ENCODE measurements at places on chromosomes 2 and 18.
A peak's percentile ranks its signal among the peaks of the same experiment; 100 is the strongest.

DNA sequence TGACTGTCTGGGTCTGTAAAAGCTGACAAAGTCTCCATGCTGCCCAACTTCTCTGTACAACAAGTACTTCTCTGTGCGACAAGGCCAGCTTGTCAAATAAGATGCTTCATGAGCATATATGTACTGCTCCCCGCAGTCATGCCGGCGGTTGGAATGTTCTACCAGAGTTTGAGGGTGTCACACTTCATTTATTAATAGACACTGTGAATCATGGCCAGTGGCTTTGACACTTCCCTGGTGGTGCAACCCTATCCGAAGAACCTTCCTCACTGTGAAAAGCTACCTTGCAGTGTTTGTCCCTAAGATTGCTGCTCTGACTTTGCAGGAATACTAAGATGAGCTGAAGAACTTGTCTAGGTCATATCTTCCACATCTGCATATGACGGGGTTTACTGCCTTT, 120.9 kb upstream of the NRP2 start:
- DNase-seq = no peak

- no peak for DNase-seq
Measured at GRCh38 chr2:223260681-223261080, 208.7 kb downstream of the KCNE4 start.

DNA sequence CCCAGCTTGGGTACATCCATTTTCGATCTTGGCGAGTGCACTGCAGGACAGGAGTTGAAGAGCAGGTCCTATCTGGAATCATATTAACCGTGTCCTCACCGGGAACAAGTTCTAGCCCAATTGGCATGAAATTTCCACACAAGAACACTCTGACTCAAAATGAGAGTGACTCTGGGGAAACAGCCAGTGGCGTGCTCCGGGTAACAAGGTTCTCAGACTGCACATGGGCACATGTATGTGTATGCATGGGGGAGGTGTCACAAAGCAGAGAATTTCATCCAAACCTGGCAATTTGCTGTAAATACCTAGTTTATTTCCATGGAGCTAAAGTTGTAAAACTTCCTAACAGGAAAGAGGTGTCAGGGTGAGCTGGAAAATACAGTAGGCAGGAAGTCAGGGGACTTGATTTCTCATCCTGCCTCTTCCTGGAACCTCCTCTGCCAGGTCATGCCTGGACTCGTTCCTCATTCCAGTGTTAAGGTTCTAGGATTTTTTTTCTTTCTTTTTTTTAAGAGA, 1.7 kb downstream of the TUBB6 start:
- peak; percentile 33 for DNase-seq

DNA sequence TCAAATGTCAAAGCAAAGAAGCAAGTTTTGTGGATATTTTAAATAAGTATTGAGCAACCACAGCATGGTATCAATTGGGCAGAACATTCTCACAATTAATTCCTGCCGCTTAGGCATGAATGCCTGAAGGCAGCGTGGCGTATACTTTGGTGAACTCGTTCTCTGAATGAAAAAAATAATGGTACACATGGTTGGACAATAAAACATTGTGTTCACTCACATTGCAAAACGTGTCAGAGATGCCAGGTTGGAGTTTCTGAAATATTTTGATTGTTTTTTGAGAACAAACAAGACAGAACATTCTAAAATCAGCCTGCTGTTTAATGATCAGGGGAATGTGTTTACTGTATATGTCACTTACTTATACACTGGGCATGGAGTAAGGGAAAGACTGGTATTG, 254.2 kb downstream of the CDH2 start:
- DNase-seq = no peak

- no peak for DNase-seq
Measured at GRCh38 chr2:193539188-193539587, 1344.5 kb upstream of the TMEFF2 start.

DNA sequence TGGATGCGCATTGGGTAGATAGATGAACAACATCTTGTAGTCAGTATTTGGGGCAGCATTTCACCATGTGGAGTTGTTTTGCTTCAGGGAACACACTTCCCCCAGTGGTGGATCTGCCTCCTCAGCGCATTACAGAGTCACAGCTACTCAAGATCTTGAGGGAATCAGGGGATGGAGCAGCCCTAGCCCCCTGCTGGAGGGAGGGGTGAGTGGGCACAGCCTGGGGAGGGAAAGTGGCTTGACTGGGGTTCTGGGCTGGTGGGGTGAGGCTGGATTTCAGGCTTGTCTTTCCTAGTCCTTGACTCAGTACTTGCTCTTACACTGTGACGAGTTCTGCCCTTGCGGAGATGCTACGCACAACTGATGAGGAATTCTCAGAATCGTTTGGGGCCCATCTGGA, 271.0 kb upstream of the HS6ST1 start:
- DNase-seq = no peak

GRCh38 chr2:110669079-110669478, 8.8 kb downstream of the BUB1 start:
- DNase-seq = no peak
